ENCODE measurements at places on chromosomes 4 and X.

DNA sequence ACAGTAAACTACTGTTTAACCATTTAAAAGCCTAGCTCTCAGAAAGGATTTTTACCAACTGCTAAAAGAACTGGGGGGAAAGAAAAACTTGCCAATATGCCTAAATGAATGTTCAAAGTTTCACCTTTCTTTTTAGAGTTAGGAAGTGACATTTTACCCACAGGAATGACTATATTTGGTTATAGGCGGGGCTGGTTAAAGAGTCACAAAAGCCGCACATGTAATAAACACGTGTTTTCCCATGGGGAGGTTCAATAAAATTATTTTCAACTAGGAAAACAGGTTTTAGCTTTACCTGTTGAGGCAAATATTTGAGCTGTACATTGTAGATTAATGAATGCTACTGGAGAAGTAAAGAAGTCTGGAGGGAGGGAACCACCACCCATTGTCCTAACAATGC, 41.6 kb upstream of the UGDH start:
- no peak for DNase-seq

DNA sequence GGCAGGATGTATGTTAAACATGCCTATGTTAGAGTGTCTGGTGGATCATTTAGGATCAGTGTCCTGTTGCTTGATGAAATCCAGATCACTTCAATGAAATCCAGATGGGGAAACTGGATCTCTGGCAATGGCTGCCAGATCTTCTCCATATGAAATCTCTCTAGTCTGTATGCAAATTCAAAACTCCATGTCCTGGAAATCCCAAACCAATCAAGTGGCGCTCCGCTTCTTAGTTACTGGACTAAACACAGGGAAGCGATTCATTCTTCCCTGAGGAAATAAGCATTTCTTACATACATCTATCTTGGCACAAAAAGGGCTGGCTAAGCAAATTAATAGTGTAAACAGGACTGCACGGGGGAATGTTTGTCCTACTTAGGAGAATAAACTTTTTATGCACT, 94.9 kb downstream of the HDAC8 start:
- no peak for DNase-seq

DNA sequence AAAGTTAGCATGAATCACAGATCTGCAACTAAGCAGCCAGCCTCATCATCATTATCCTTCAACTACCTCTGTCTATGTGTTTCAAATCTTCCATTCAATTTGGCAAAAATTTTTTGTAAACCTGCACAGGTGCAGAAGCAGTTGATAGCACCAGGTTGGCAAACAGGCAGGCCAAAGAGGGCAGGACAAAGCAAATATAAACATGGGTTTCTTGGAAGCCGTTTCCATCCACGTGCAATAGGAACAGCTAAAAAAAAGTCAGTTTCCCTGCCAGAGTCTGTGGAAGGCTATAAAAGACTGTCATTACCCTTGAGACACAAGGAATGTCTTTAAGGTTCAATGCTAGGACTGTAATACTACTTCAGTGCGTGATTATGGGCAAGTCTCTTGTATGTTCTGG, 253.2 kb downstream of the PDHA2 start:
- DNase-seq: no peak

DNA sequence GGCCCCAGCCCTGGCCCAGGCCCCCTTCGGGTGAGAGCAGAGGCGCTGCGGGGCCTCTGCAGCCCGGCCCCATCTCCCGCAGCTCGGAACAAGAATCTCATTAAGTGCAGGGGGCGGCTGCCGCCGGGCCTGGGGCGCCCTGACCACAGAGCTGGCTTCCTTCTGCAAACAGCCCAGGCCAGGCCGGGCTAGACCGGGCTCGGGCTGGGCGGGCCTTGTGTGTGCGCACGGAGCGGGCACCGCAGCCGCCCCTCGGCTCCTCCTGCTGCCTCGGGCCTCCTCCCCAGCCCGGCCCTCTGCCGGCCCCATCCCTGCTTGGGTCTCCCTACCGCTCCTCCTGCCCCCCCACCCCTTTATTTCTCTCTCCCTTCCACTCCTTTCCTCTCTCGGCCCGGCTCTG, 83.3 kb downstream of the EFNB1 start:
- DNase-seq: no peak

DNA sequence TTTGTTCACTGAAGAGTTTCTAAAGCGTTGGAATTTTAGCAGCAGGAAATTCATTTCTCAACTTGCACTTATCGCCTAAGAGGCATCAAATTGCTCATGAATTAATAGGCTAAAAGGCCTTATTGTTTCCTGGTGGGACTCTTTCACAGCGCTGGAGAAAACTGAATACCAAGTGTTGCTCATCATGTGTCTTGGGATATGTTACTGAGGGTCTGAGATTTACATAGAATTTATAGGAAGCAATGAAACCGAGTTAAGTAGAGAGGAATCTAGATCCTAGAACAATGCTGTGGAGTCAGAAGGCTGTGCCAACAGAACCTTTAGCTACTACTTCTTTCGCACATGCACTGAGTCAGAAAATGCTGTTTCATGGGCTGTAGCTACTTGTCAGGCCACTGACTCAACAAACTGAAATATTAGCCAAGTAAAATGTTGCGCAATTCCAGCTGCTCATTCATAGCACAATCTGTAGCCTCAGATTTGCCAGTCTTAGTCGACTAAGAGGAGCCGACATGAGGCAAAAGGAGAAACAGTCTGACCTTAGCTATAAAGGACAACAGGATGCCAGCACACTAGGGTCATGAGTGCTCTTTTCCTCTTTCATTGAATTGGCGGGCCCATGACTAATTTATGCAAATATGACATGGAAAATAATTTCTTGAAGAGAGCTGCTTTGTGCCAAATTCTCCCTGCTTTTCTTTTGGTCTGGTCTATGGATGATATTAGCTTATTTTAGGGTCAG, 35.9 kb upstream of the CXCL8 start:
- no peak for DNase-seq

DNA sequence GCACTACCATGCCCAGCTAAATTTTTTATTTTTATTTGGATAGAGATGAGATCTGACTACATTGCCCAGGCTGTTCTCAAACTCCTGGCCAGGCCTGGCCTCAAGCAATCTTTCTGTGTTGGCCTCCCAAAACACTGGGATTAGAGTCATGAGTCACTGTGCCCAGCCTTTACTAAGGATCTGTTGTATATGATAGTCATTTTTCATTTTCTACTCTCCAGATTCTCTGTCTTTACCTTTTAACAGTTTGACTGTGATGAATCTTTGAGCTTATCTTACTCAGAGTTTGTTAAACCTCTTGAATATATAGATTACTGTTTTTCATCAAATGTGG, 161.8 kb downstream of the FNIP2 start:
- DNase-seq: no peak

DNA sequence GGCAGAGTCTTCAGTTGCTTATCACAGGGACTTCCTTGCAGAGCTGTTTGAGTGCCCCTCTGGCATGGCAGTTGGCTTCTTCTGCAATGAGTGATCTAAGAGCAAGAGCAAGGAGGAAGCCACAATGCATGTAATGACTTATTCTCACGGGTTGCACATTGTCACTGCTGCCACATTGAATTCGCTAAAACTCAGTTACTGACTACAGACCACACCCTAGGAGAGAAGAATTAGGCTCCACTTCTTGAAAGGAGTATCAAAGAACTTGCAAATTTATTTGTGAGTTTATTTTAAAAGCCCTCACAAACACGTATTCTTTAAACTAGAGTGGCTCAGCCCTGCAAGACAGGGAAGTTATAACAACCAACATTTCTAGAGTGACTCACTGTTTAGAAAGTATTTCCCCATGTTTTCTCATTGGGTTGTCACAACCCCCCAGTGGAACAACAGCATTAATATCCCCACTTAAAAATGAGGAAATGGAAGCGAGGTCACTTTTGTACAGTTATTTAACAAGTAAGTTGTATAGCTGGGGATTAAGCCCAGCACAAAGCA, 32.4 kb upstream of the RBPJ start:
- peak; percentile 74 for DNase-seq

DNA sequence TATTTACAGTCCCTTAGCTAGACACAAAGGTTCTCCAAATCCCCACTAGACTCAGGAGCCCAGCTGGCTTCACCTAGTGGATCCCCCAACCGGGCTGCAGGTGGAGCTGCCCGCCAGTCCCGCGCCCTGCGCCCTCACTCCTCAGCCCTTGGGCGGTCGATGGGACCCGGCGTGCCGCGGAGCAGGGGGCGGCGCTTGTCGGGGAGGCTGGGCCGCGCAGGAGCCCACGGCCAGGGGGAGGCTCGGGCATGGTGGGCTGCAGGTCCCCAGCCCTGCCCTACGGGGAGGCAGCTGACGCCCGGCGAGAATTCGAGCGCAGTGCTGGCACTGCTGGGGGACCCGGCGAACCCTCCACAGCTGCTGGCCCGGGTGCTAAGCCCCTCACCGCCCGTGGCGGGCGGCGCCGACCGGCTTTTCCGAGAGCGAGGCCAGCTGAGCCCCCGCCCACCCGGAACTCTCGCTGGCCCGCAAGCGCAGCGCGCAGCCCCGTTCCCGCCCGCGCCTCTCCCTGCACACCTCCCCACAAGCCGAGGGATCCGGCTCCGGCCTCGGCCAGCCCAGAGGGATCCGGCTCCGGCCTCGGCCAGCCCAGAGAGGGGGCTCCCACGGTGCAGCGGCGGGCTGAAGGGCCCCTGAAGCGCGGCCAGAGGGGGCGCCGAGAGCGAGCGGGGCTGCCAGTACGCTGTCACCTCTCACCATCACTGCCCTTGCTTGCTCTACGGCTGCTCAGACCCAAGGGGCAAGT, 39.4 kb downstream of the WFS1 start:
- peak; percentile 18 for DNase-seq

DNA sequence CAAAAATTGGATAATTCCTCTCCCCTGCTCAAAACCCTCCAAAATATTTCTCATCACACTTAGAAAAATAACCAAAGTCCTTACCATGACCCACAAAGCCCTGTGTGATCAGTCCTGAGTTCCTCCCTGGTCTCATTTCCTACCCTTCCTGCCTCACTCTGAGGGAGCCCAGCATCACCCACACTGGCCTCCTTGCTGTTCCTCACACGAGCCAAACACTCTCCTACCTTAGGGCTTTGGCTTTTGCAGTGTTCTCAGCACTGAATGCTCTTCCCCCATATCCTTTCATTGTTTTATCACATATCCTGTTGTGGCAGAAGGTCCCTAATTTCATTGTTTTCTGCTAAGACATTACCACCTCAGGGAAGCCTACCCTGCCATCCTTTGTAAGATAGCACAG, 12.2 kb downstream of the MGAT4D start:
- no peak for DNase-seq

DNA sequence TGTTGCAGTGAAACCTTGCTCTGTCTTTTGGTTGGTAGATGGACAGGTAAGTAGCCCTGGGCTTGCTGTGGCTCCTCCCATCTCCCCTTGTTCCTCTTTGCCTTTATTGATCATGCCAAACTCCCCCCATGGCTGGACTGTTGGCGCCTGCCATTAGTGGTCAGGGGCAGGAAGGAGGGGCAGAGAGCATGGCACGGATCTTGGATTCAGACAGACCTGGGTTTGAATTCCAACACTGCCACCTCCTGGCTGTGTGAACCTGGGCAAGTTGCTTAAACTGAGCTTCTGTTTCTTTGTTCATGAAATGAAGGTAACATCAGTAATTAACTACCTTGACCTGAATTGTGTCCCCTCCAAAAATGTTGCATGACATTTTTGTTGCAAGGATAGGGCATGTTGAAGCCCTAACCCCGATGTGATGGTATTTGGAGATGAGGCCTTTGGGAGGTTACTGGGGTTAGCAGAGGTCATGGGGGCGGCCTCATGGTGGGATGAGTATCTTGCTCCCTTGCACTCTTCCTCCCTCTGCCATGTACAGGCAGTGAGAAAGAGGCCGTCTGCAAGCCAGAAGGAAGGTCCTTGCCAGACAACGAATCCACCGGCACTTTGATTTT, 6.0 kb downstream of the SLC2A9 start:
- peak; percentile 56 for DNase-seq

- no peak for DNase-seq
Measured at GRCh38 chrX:93673869-93674271, at the start of gene FAM133A. Gene FAM133A, plus strand, starts transcription at chrX:93674206. Its CDS starts 35,214 bp downstream, at chrX:93709420.

- DNase-seq: no peak
Measured at GRCh38 chr4:98516042-98516440, 142.4 kb downstream of the TSPAN5 start.

- DNase-seq: no peak
Measured at GRCh38 chrX:3165808-3166207, 124.5 kb downstream of the ARSF start.

DNA sequence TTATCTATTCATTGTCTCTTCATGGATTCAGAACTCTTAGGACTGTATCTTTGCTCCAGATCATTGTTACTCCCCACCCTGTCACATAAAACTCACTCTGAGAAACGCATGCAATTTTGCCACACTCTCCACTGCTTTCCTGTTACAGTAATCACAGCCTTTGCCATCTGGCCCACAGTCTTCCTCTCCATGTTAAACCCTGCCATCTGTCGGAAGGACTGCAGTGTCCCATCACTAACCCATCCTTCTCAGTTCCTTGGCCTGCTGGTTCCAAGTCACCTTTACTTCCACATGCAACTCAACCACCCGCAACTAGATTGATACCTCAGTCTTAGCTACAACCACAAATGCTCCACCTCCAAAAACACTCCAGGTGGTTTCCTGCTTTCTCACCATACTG, 308.7 kb upstream of the FAM241A start:
- no peak for DNase-seq

GRCh38 chrX:115018944-115019343, 1.5 kb upstream of the IL13RA2 start:
- DNase-seq: no peak

DNA sequence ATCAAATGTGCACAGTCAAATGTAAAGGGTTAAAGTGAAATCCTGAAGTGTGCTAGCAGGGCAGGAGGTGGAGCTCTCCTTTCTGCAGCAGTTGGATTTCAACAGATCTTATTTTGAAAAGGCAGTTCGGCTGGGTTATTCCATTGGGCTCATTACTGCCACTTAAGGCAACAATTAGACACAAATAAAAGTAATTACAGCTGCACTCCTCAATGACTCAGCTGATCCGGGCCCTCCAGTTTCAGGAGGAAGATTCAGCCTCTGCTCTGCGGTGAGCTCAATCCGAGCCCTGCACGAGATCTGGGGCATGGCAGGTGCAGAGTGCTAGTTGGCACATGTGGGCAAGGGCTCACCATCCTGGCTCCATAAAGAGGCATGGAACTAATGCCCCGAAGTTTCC, 85.4 kb downstream of the PHKA2 start:
- no peak for DNase-seq

- DNase-seq: no peak
Measured at GRCh38 chr4:157220371-157220881, at the start of gene GRIA2. Gene GRIA2, plus strand, starts transcription at chr4:157220728. Its CDS starts 315 bp downstream, at chr4:157221043.

GRCh38 chrX:70038951-70039350, 10.8 kb downstream of the AWAT2 start:
- DNase-seq: no peak

DNA sequence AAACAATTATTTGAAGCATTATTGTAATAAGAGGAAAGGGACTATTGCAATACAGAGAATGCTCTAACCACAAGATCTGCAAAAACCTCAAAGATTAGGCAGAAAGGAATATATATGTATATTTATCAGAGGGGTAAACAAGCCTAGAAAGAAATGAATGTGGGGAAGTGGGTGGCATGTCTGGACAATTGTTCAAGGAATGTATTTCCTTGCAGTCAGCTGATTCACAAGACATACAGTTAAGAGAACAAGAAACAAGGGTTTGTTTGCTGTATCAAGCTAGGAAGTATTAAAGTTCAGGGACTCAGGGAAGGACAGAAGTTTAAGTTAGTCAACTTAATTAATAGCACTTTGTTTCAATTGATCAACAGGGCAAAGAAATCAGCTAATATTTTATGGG, 514.7 kb downstream of the CENPC start:
- DNase-seq: no peak
